ENCODE measurements at places on chromosomes 6 and 20.

DNA sequence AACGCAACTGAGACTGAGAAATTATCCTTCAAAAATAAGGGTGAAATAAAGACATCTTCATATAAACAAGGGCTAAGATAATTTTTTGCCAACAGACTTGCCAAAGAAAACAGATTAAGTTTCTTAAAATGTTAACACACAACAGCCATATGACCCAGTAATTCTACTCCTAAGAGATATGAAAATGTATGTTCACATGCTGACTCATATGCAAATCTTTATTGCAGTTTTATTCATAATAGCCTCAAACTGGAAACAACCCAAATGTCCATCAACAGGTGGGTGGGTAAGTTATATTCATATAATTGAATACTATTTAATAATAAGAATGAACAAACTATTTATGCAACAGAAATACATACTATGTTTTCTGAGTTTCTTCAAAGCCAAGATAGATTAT is 140.1 kb downstream of the REV3L start:
- no peak for DNase-seq

DNA sequence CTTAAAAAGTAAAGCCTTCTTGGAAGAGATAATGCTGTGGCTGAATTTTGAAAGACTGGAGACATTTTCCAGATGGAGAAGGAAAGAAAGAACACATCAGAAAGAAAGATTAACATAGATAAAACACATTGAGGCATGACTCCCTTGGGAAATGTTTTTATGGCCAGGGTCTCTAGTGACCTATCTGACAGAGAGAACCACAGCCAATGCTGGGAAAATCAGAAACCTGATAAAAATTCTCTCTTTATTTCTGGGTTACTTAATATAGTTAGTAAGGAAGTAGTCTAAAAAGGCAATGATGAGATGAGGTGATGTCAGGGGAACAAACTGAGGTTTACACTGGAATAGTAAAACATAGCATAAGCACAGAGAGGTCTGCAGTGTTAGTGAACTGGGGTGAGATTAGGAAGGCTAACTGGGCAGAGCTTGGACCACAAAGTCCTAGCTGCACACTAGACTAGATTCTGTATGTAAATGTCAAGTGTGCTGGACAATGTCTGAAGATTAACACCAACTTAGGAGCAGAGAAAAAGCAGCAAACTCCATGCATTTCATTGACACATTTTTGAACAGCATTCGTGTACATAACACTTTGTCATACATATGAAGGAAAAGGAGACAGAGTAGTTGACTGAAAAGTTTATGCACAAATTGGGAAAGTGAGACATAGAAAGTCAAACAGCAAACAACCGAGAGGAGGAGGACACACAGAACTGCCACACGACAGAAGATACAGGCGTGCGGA is 31.0 kb downstream of the ELOVL2 start:
- no peak for DNase-seq

- no peak for DNase-seq
Observed at GRCh38 chr6:97775012-97775411, 492.0 kb upstream of the MMS22L start.

DNA sequence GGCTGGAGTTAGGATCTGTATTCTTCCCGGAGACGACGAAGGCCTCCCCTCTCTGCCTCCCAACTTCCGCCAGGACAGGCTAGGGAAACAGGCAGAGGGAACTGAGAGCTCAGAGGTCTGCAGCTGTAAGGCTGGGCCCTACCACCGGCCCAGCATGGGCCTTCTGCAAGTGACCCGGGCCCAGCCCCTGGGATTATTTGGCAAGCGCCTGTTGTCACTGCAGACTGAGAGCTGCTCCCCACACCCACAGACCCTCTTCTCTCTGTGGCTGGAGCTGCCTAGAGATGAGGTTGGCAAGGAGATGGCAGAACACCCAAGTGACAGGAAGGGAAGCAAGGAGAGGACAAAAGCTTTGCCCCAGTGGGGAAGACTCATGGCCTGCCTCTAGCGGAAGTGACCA is 212.6 kb downstream of the ZDHHC14 start:
- no peak for DNase-seq

GRCh38 chr6:76677017-76677416 is 604.6 kb upstream of the IMPG1 start:
- no peak for DNase-seq

- no peak for DNase-seq
Observed at GRCh38 chr6:81842254-81842653, 89.8 kb upstream of the TENT5A start.

GRCh38 chr20:50271176-50271575 is 80.5 kb downstream of the CEBPB start:
- DNase-seq: no peak

GRCh38 chr20:42635699-42636411 is 553.9 kb downstream of the PTPRT start:
- DNase-seq: no peak

- DNase-seq: no peak
Observed at GRCh38 chr6:52371656-52372191, 9.8 kb downstream of the PAQR8 start.

DNA sequence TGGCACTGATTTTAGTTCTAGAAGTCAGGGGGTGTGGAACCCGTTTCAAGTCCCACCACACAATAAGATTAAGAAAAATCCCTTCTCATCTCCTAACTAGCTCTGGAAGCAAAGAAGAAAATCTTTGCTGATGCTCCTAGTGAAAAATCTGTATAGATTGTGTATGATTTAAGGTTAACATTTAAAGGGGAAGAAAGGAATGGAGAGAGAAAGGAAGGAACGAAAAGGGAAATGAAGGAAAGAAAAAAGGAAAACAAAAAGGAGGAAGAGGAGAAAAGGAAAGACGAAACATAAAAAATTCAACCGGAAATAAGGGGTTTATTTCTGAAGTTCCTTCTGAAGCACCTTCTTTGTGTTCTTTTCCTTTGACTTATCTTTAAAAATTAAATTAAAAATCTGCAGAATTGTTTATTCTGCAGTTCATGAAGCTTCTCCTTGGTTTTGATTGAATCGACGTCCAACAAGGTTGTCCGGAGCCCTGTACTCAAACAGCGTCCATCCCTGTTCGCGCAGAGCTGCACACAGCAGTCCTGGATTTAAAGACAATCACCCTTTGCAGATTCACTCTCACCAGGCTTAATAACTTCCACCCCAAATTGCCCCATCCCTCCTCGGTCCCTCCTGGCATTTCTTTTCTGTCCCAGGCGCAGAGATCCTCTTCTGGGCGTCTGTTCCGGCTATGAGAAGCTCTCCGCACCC is 1.6 kb upstream of the TFAP2B start:
- no peak for DNase-seq

- DNase-seq: no peak
Observed at GRCh38 chr6:12748815-12749521, 32.4 kb downstream of the PHACTR1 start.

DNA sequence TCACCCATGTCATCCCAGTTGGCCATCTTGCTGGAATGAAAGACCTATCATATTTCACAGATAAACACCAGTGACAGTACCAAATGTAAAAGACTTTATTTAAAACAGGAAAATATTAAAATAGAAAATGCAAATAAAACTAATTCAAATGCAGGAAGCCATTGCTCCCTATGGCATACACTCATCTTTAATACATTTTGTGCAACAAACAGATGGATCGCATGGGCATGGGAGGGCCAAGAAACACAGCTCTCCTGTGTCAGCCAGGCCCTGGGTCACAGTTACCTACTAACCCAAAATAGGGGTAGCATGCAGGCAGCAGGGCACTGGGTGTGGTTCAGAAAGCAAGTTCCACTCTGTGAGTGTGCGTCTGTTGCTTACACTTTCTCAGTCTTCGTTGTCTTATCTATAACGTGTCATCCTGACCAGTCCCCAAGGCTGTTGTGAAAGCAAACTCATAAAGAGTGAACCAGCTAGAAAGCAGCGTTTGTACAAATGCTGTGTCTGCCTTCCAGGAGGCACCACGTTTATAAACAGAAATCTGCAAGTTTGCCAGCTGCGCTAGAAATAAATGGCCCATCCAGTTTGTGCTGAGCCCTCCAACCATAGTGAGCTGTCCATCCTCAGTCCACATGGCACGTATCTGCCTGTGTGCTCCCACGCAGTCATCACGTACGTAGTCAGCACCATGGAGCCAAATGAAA is 180.5 kb downstream of the SYNDIG1 start:
- no peak for DNase-seq

GRCh38 chr6:140108167-140108566 is 733.7 kb upstream of the CITED2 start:
- no peak for DNase-seq

- DNase-seq: peak; percentile 15
Observed at GRCh38 chr20:52103335-52103912, 88.2 kb downstream of the ZFP64 start.

- DNase-seq: no peak
Observed at GRCh38 chr6:102742028-102742427, 1348.5 kb downstream of the GRIK2 start.

GRCh38 chr6:20665290-20665689 is 131.0 kb downstream of the CDKAL1 start:
- no peak for DNase-seq

GRCh38 chr6:118296129-118296901 is 251.8 kb upstream of the PLN start:
- DNase-seq: no peak

DNA sequence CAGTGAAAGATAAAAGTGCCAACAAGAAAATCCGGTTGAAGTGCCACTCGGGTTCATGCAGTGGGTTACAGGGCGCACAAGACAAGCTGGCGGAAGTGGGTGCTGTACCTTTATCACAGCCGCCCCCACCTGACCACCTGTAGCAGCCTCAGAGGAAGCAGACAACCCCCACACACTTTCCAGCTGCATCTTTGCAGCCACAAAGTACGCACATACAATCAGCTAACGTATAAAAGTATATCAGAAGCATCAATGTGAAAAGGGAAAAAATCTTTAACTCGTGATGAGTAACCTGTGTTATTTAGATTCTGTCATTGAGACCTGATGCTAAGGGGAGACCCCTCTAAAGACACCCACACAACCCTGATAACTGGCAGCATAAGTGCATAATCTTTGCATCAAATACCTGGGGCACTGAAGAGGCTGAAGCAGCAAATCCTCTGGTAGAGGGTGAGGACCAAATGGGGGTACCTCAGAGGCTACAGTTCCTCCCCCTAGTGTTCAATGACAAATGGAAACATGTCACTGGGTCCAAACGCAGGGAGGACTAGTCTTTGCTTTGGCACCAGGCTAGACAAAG is 22.1 kb downstream of the BACH2 start:
- no peak for DNase-seq

DNA sequence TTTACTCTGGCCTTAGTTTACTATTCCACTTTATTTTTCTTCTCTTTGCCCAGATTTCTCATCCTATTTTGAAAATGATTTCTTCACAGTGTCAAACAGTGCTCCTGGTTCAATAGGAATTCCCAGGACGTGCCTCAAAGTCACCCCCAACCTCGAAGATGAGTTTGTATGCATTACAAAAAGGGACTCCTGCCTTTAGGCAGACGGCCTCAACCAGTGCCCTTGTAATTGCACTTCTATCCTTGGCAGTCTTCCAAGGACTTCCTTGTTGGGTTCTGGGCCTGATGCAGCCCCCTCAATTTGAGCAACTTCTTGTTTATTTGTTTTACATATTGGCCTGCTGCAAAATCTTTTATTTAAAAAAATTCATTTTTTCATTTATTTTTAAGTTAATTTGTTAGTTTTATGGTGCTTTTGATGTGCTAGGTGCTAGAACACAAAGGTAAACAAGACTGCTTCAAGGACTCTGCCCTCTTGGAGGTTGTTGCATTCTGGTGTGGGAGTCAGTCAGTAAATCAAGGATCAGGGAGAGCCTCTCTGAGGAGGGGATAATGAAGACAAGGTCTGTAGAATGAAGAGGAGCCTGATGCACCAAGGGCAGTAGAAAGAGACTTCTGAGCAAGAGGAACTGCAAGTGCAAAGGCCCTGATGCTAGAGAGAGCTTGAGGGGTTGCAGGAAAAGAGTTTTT is 181.5 kb upstream of the LAMP5 start:
- no peak for DNase-seq

- no peak for DNase-seq
Observed at GRCh38 chr6:105651969-105652368, 249.1 kb upstream of the PREP start.

DNA sequence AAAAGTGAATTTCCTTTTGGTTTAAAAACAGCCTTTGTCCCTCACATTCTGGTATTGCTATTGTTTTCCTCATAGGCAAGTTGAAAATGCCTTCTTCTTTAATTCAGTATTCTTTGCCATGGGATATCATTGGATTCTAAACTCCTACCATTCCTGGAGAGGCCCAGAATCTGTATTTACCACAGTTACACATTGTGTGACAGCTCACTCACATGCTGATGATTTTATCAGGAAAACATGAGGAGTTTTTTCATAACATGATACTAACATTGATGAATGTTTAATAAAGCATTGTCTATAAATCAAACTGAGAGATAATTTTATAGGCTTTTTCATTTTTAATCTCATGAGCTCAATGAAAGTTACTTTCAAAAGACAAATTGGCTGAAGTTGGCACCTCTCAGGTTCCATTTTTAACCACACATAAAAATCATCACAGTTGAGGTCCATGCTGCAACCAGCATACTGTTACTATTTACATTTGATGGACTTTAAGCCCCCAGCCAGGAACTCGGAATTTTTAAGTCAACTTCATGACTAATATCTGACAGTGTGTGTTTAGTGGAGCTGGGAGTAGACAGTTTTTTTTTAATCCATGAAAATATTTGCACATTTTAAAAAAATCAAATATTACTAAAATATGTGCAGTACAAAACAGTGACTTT is 82.8 kb downstream of the FAM83B start:
- no peak for DNase-seq

DNA sequence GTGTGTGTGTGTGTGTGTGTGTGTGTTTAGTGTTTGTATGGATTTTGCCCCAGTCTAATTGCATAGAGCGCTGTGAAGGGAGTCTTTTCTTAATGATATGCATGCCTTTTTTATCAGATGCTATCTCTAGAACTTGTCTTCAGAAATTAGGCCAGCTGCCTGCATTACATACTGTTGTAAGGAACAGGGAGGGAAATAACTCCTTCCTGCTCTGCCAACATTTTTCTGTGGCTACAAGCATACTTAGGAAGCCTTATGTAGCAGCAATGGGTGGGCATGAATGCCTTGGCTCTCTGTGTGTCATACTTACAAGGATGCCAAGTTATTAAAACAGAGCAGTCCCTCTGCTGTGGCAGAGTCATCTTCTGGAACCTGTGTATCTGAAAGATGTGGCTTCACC is 8.0 kb upstream of the COL21A1 start:
- DNase-seq: no peak

DNA sequence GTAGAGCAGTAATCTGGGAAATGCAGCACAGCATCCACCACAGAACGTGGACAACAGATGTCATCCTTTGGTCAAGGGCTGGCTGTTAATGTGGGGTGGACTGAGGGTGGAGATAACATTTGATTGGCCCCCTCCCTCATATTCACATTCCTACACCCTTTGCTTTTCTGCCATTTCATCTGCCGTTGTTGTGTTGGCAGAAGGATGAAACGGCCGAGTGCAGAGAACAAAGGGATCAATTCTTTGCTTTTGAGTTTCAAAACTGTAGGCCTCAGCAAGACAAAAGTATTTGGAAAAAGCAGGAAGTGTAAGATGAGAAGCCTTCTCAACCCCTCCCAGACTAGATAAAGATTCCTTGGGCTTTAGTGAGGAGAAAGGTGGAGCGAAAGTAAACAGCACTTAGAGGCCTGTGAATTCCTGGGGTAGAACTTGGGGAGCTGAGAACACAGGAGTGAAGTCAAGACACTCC is 74.2 kb upstream of the PHIP start:
- no peak for DNase-seq
